Endodermal cell (in vitro differentiated cells): ENCODE measurements at places on chromosomes 7 and 10. TPM values are rescaled to one million over a fixed set of nuclear protein-coding genes. Genes with fewer than 3 reads are reported as not detected.

ACSM6 gene
- not detected in 3 replicates for total RNA-seq

DNA sequence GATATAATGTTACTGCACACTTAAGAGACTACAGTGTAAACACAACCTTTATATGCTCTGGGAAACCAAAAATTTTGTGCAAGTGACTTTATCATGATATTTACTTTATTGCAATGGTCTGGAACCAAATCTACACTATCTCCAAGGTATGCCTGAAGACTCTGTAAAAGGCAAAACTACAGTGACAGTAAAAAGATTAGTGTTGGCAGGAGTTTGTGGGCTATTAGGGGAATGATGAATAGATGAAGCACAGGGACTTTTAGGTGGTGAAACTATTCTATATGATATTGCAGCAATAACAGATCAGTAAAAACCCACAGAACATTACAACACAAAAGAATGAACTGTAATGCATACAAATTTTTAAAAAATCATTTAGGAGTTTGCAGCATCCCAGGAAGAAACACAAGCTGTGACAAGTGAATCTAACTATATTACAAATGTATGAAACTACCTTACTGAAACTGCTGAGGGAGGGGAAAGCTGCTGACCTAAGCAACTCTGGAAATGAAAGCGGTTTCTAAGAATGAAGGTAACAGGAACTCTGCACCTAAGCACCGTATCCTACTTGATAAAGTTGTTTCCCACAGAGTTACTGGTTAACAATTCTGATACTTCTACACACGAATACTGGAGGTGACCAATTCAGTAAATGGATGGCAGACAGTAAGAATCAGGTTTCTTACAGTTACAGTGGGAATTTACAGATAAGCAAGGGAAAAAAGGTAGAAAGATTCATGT, 82.6 kb downstream of the ATE1 start:
- H3K4me1 ChIP-seq = no peaks in the 10 kb centered on the region
- no peak for DNase-seq
- H3K4me3 ChIP-seq = no peak overlapping the region
- H3K36me3 ChIP-seq = peaks cover 38% of the 10 kb centered on the region
- H3K27me3 ChIP-seq = no peaks in the 10 kb centered on the region

- H3K4me1 ChIP-seq = peaks cover 5% of the 10 kb centered on the region
- DNase-seq = peak; percentile 93
- no peak within 1 kb of the TSS for H3K27ac ChIP-seq
- H3K36me3 ChIP-seq = no peaks in the 10 kb centered on the region
Measured at GRCh38 chr10:97849687-97850402, at the start of gene GOLGA7B. Gene GOLGA7B, plus strand, starts transcription at chr10:97849843. Its CDS starts 461 bp downstream, at chr10:97850304.

DNA sequence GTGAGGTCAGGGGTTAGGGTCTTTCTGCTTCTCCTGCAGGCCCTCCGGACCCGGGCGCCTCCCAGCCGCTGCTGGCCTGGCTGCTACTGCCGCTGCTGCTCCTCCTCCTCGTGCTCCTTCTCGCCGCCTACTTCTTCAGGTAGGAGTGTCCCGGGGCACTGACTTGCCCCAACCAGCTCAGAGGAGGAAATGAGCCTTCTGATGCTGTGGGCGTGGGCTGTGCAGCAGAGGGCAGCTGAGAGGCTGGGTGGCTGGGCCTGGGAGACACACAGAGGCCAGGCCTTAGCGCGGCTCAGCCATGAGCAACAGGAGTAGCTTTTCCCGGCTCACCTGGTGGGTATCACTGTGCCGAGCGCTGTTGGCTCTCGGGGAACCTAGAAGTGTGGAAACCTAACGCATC, 78.9 kb downstream of the MKI67 start:
- peaks cover 22% of the 10 kb centered on the region for H3K27me3 ChIP-seq
- no peaks in the 10 kb centered on the region for H3K36me3 ChIP-seq
- DNase-seq = peak; percentile 96

DNA sequence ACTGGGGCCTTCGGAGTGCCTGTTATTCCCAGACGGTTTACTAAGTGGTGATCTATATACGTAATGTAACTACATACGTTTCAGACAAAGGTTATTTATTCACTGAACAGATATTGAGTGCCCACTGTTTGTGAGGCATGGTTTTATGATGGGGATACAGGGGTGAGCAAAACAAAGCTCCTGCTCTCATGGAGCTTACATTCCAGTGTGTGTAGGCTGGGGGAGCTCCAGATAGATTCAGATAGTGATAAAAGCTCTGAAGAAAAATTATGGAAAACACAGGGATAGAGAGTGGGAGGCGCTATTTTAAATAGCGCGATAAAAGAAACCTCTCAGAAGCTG, 466 bp upstream of the DNAJB12 start:
- H3K36me3 ChIP-seq = peaks cover 9% of the 10 kb centered on the region
- no peaks in the 10 kb centered on the region for H3K27me3 ChIP-seq
- no peak for DNase-seq
- H3K4me1 ChIP-seq = peaks cover 20% of the 10 kb centered on the region

GRCh38 chr7:127177156-127177555, 75.6 kb downstream of the GRM8 start:
- no peaks in the 10 kb centered on the region for H3K27me3 ChIP-seq
- no peak overlapping the region for H3K27ac ChIP-seq
- no peak overlapping the region for H3K4me3 ChIP-seq
- no peaks in the 10 kb centered on the region for H3K4me1 ChIP-seq
- H3K36me3 ChIP-seq = no peaks in the 10 kb centered on the region

- no peak for DNase-seq
- H3K4me1 ChIP-seq = no peaks in the 10 kb centered on the region
- H3K27me3 ChIP-seq = no peaks in the 10 kb centered on the region
- no peak overlapping the region for H3K4me3 ChIP-seq
- no peak overlapping the region for H3K27ac ChIP-seq
- H3K36me3 ChIP-seq = no peaks in the 10 kb centered on the region
Measured at GRCh38 chr10:6984971-6985370, 404.9 kb upstream of the PRKCQ start.
